ENCODE measurements at places on chromosomes 12 and 14.

DNA sequence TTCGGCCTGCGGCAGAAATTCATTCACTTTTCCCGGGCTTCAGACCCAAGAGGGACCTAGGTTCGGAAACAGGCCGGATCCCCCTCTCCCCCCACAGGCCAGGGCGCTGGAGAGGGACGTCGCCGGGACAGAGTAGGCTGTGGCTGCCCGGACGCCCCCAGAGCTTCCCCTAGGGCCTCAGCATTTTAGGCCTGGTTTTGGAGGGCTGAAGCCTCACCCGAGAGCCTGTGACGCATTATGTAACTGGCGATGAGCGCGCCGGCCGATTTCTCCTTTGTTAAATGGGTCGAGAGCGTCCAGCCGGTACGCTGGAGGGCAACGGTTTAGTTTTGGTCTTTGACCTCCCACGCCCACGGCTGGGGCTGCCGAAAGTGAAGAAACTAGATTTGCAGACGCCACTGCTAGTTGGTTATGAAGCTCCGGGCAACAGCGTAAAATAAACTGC lies 657 bp downstream of the PEBP1 start:
- DNase-seq: no peak

DNA sequence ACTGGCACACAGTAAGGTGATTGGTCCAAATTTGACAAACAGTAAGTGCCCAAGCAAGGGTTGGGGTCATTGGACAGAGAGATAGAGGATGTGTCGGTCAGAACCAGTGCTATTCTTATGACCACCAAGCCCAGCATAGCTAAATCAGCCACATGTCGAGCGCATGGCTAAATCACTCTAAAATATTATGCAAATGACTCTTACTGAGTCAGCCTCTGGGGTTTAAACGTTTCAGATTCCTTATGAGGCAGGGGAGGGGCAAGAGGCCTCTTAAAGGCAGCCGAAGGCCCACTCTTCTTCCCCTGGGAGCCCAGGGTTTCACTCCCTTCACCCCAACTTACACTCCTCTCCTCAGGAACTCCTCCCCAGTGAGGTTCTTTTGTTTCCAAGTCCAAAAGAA lies 603 bp upstream of the ENDOU start:
- DNase-seq: no peak

GRCh38 chr12:115268451-115268850 lies 584.5 kb upstream of the TBX3 start:
- no peak for DNase-seq

DNA sequence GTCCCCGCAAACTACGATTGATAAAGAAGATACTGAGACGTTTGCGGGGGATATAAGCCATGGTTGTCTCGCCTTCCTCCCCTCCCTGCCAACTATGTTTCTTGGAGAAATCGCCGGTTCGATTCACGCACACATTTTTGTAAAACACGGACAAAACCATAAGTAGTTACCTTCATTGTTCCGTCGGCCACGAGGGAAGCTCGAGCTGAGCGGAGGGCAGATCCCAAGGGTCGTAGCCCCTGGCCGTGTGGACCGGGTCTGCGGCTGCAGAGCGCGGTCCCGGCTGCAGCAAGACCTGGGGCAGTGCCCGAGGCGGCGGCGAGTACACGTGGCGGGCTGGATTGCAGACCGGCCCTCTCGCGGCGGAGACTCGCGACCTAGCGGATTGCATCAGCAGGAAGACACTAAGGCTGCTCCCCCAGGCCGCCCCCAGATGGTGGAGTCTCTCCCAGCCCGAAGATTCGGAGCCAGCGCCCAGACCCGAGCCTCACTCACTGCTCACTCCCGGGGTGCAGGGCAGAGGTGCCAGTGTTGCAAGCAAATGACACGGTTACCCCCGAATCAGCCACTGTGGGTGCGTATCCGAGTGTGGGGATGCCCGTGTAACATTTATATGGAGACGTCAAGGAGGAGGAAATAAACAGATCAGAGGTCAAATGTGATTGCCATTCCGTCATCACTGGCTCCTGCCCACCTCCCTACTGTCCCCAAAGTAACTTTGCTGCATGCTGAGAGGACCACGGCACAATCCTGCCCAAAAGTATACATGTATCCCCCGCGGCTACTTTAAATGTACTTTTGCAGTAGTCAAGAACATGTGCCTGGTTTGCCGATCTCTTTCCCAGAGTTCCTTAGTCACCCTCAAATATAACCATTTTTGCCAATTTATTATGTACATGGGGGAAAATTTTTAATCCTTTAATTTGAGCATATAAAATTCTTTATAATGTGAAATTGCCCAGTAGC lies at the start of gene BCAT1:
BCAT1 (minus strand) TSS at position 345 of the 966 bp plus-strand sequence; CDS start at position 176, 169 bp downstream.
- DNase-seq: no peak

- DNase-seq: no peak
Observed at GRCh38 chr12:100447381-100447780, 26.3 kb upstream of the NR1H4 start.

- no peak for DNase-seq
Observed at GRCh38 chr12:43436597-43436996, 115.4 kb downstream of the ADAMTS20 start.

DNA sequence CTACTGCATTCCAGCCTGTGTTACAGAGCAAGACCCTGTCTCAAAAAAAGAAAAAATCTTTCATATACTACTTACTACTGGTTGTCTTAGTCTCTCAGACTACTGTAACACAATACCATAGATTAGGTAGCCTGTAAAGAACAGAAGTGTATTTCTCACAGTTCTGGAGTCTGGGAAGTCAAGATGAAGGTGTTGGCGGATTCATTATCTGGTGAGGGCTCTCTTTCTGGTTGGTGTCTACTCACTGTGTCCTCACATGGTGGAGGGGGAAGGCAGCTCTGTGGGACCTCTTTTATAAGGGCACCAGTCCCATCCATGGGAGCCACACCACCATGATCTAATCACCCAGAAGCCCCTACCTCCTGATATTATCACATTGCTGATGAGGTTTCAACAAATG lies 14.4 kb downstream of the WDR20 start:
- no peak for DNase-seq

DNA sequence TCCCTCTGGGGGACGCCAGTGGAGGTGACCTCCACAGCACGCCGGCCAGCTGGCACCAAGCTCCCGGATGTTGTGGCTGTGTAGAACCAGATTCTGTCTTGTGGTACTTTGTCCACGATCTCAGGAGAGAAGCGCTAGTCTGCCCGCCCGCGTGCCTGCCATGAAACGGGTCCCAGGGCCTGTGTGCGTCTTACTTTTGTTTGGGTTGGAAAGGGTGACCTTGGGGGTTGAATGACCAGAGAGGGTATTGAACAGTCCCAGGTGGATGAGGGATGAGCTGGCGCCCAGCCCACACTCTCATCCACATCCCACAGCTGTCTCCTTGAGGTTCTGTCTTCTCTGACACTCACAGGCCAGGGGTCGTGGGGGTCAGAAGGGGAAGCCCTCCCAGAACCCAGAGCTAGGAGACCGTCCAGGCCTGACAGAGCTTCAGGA lies 78.3 kb downstream of the WDR20 start:
- no peak for DNase-seq

- no peak for DNase-seq
Observed at GRCh38 chr12:84599539-84599938, 313.1 kb downstream of the SLC6A15 start.

GRCh38 chr12:84397846-84398245 lies 514.8 kb downstream of the SLC6A15 start:
- DNase-seq: no peak

GRCh38 chr14:52318826-52319645 lies 4.9 kb downstream of the PTGER2 start:
- no peak for DNase-seq

- no peak for DNase-seq
Observed at GRCh38 chr12:12128670-12129069, 57.9 kb downstream of the BCL2L14 start.

DNA sequence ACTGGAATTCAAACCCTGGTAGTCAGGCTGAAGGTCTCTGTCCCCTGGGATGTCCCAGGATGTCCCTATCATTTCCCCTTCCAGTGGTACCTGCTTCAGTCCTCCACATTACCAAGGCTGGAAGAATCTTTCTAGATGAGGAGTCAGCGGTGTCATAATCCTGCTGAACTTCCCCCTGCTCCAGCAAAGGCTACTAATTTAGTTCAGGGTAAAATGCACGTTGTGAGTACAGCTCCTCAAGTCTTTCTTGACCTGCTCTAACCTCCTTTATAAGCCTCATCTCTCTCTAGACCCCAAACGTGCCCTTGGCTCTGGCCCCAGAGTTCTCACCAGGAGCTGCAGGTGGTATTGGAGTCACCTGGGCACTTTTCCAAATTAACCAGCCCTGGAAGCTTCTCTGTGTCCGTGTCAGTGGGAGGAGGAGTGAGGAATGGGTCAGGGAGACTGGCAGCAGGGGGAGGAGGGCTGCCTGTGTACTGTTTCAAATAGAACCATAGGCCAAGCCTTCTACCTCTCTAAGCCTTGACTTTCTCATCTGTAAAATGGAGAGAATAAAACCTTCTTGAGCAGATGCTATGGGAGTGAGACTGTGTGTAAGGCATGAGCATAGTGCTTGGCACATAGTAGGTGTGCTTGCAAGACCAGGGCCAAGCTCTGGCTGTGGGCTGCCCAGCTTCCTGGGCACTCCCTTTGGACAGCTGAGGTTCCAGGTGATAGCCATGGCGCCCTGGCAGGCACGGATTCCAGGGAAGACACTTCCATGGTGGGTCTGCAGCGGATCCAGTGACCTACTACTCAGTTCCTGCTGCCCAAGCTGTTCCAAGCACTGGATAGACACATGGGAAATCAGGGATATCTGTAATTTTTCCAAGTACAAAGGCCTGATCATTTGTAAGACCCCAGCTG lies 24.5 kb downstream of the ASB2 start:
- DNase-seq: no peak

GRCh38 chr14:52703225-52703624 lies 3.8 kb upstream of the PSMC6 start:
- DNase-seq: no peak

DNA sequence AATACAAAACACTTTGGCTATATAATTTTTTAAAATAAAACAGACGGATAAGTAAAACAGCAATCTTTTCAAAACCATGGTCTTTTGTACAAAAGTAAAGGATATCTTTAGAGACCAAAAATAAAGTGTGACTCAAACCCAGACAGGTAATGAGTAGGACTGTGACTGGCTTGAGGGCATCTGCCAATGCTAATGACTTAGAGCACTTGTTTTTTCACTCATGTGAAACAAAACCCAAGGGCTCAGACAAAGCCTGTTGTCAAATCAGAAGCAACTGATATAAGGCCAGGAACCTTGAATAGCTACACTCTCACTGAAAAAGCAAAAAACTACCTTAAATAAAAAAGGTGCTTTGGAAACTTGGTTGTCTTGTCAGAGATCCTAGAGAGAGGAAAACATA lies 357.4 kb downstream of the TMEM117 start:
- DNase-seq: no peak

DNA sequence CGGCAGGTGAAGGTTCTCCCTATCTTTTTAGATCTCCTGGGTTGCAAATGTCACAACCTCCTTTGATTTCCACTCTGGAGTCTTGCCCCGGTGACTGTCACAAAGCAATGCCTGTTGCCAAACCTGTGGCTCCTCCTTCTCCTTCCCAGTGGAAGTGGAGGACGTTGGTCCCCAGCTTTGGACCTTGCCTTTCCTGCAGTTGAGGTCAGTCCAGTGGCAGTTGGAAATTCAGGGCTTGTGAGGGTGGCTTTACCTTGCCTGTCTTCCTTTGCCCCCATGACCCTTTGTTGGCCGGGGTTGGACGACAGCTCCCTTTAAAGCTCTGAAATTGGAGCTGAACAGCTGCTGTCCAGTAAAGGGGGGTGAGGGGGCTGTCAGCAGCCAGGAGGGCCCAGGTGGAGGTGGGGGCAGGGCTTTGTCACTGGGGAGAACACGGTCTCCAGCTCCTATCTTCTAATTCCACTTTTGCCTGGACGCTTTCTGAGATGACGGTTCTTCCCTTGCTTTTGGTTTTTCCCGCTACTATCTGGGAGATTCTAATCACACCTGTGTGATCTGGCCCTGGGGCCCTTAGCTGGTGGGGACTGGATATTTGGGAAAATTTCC lies 4.1 kb downstream of the TEAD4 start:
- no peak for DNase-seq

DNA sequence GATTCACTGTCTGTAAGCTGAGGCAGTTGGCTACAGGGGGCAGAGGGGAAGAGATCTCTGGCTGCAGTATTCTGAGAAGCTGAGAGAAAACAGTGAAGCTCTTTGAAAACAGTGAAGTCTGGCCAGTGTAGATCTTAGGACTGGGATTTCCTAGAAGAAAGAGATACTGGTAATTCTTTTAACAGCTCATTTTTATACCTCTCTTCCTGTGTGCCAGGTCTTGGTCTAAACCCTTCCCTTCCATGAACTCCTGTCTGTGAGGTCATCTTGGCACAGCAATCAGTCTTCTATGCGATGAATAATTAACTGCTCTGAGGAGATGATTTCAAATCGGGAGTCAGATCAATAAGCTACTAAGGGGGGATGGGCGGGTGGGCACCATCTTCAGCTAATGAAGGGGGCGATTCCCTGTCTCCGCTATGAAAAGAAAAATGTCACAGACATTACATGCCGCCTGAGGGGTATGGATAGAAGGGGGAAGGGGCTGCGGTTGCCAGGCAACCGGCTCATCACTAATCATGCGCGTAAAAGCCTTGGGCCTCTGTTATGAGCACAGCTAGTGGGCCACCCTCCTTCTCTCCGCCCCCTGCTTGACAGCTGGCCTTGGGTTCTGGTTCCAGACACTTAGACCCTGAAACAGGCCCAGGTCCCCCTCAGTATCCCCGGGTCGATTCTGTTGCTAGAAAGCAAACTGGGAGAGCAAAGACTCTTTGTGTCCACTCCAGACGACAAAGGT lies 75.3 kb upstream of the CEP83 start:
- no peak for DNase-seq

DNA sequence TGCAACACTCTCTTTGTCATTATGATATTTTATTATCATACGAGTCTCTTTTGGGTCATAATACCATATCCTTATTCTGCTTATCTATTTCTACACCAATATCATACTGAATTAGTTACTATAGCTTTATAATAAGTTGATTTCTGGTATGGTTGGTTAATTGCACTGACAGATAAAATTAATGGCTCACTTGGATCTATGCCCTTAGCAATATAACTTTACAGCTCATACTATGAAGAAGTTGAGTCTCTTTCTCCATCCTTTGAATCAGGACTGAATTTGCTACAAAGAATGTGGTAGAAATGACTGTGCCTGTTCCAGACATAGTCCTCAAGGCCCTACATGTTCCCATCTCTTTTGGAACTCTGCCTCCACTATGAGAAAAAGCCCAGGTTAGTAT lies 139.7 kb upstream of the DYRK2 start:
- DNase-seq: no peak

GRCh38 chr12:103310546-103311270 lies 185.1 kb downstream of the C12orf42 start:
- DNase-seq: no peak

DNA sequence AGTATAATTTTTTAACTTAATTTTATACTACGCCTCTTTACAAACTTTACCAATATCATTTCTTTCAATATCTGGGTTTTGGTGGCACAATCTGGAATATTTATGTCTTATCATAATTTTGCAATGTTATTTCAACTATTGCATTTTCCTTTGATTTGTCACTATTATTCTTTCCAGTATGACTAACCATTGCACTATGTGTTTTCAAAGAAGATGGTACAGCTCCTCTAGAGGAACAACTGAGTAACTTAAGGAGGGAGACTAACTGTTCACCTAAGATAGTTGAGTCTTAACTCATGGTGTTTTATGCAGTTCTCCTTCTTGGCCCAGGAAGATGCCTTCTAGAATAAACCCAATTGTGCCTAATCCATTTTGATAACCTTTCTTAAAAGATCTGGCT lies 60.5 kb upstream of the KIF21A start:
- DNase-seq: no peak

GRCh38 chr12:39581592-39581991 lies 38.0 kb downstream of the ABCD2 start:
- DNase-seq: no peak

- no peak for DNase-seq
Observed at GRCh38 chr14:23299211-23299957, 3.3 kb downstream of the PPP1R3E start.

- no peak for DNase-seq
Observed at GRCh38 chr12:46435029-46435428, 62.5 kb upstream of the SLC38A2 start.

Data from stimulated activated CD8-positive, alpha-beta memory T cell treated with anti-CD3 and anti-CD28 coated beads, Interleukin-7, amount 100 ng/mL, for 1 hour (primary cell).